ENCODE measurements at places on chromosomes 1 and 21.
A peak's percentile ranks its signal among the peaks of the same experiment; 100 is the strongest.

- no peak for DNase-seq
Observed at GRCh38 chr1:109942434-109942833, 31.8 kb downstream of the CSF1 start.

GRCh38 chr1:30005972-30006619 is 717.3 kb downstream of the MATN1 start:
- DNase-seq: no peak

DNA sequence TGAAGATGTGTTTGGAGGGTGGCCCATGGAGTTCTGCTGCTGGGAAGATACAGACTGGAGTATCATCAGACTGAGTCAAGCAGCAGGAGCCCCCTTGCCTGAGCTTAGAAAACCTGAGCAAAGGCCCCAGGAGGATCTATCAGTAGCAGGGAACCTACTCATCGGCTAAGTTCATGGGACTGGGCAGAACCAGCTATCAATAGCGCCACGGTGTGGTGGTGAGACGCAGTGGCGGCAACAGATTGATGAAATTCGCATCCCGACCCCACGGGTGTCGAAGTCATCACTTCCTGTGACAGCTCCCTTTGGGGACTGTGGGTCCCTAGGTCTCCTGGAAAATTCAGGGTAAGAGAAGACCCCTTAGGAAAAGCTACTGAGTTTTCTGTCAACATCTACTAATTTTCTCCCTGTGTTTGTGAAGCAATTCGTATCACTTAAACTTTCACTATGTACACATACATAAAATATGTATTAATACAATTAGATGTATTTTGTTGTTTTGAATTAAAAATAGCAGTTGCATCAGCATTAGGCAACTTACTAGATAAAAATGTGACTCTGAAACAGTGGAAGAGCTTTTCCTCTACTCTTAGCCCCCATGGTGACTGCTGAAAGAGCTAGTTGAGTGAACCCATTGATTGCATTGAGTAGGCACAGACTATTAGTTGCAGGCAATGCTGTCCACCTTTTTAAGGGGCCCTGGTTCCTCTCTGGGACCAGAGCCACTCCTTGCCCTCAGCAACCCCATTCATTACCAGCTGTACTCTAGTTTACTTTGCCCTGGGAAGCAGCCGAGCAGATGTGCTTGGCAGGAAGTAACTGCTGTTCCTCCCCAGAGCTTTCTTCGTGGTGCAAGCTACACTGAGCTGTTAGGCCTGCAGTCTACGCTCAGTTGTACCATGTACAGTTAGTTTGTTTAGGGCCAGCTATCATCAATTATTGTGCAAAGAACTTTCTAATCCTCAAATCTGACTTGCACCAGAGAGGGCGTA is 7.3 kb upstream of the CACNA1S start:
- DNase-seq: peak; percentile 20

DNA sequence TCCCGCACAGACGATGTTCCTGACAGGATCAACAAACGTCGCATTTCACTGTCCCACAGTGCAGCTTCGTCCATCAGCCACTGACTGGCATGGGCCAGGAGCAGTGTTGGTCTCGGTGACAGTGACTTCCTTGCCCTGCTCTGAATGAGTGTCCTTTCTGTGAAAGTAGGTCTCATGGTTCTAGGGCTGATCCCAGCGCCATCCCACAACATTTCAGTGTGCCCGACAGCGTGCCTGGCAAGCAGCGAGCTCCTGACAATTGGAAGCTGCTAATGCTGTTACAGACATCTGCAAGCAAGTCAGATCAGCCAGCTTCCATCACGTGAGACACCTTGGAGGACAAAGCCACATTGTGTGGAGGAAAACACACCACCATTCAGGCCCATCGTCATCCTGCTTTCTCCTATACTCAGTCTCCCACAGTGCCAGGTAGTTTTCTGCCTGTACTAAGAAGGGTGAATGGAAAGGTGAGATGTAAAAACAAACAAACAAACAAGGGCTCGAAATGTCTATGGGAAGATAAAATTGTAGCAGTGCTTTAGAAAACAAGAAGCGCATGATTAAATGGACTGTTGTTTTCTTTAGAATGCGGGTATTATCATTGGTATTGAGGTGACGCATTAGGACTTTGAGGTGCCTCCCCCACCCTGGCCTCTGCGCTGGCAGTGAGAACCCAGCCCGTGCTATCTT is 21.9 kb downstream of the ERRFI1 start:
- DNase-seq: no peak

GRCh38 chr1:77533660-77534305 is 148.7 kb downstream of the ZZZ3 start:
- DNase-seq: peak; percentile 69

GRCh38 chr1:89913353-89914095 is 81.4 kb upstream of the ZNF326 start:
- no peak for DNase-seq

Data from naive thymus-derived CD4-positive, alpha-beta T cell (primary cell).